ENCODE measurements at places on chromosomes 4 and X. TPM values are rescaled to one million over a fixed set of nuclear protein-coding genes. Genes with fewer than 3 reads are reported as not detected.

- DNase-seq: peak; percentile 55
Observed at GRCh38 chr4:101114936-101115372, 232.4 kb downstream of the PPP3CA start.

DNA sequence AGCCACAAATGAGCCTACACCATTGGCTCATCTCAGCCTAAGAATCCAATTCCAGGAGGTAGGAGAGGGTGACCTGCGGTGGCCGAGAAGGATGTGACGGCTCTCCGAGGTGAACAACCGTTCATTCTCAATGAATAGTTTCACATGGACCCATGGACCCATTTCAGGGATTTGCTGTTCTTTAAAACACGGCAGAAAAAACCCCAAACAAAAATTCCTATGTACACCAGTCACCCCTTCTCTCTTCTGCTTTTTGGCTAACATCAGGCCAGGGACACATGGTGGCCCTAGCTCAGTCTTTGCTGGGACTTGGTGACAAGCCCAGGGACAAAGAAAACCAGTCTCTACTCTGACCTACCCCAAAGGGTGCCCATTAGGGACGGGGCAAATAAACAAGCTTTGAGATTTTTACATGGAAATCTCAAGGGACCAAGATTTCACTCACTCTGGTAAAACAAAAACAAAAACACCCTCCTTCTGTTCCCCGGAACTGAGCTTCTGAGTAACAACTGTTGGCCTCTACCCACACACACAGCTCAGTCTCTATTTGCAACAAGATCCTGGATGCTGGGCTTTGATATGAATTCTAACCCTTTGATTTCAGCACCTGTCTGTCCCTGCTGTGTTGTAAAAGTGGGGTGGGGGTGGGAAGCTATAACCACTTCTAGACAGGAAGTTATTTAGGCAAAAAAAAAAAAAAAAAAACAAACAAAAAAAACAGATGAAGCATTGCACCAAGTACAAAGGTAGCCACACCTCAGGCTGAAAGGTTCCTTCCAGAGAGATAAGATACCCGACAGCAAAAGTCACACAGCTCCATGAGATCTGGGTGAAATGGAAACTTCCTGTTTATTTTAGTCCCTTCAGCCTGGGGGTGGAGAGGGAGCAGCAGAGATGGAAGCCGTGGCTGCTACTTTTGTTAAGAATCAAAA, 49.0 kb downstream of the DDX3X start:
- peak; percentile 38 for DNase-seq

DNA sequence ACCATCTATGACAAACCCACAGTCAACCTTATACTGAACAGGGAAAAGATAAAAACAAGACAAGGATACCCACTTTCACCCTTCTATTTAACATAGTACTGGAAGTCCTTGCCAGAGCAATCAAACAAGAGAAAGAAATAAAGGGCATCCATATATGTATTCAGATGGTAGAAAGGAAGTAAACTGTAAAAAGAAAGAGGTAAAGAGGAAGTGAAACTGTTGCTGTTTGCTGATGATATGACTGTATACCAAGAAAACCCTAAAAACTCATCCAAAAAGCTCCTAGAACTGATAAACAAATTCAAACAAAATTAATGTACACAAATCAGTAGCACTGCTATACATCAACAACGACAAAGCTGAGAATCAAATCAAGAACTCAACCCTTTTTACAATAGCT, 538.7 kb upstream of the PABPC4L start:
- no peak for DNase-seq

DNA sequence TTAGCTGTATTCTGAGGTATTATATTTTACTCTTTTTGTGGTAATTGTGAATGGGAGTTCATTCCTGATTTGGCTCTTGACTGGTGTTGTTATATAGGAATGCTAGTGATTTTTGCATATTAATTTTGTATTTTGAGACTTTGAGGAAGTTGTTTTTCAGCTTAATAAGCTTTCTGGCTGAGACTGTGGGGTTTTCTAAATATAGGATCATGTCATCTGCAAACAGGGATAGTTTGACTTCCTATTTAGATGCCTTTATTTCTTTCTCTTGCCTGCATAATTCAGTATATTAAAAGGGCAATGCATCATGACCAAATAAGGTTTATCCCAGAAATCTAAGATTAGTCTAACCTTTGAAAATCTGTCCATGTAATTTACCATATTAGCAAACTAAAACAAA, 44.7 kb upstream of the EPGN start:
- DNase-seq: no peak

DNA sequence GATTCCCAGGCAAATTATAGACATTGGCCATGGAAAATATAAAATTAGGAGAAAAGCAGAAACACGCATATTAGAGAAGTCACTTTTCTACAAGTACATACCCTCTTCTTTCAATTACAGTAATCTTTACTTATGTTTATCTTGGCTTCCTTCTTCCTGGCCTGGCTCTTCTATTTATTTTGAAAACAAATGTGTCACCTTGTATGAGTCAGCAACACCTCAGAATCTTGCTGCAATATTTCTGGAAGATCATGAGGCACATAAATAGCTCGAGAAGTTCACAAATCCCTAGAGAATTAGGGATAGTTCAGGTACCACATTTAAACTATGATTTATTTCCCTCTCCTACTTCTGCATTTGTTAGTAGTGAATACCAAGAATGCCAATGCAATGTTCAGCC, 124.6 kb downstream of the ANOS1 start:
- peak; percentile 57 for DNase-seq

DNA sequence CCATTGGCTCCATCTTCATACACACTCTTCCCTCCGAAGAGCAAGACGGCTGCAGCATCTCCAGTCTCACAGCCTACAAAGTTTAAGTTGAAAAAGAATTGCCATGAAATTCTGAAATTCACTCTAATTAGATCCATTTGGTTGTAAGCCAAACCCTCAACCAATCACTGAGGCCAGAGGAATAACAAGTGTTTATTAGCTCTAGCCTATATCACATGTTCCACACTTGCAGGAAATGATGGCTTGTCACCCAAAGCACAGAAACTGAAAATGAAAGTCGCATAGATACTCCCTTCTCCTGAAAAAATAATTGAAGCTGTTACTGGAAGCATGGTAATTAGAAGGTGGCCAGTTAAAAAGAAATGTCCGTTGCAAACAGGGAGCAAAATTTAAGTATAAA, 1071.8 kb downstream of the CCSER1 start:
- peak; percentile 72 for DNase-seq

GRCh38 chrX:84747516-84747915, 245.3 kb upstream of the HDX start:
- no peak for DNase-seq

- DNase-seq: no peak
Observed at GRCh38 chr4:99826016-99826415, 9.4 kb downstream of the DAPP1 start.

DNA sequence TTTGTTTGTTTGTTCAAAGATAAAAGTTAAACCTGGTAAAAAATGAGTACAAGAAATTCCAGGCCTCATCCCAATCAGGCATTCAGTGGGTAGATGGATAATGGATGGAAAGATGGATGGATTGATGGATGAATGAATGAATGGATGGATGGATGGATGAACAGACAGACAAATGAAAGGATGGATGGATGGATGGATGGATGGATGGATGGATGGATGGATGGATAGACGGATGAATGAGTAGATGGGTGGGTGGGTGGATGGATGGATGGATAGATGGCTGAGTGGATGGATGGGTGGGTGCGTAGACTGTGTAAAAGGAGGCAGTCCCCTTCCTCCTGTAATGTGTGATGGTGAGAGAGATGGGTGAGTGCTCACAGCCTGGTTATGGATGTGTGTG, 206.7 kb downstream of the FRMPD4 start:
- DNase-seq: no peak

DNA sequence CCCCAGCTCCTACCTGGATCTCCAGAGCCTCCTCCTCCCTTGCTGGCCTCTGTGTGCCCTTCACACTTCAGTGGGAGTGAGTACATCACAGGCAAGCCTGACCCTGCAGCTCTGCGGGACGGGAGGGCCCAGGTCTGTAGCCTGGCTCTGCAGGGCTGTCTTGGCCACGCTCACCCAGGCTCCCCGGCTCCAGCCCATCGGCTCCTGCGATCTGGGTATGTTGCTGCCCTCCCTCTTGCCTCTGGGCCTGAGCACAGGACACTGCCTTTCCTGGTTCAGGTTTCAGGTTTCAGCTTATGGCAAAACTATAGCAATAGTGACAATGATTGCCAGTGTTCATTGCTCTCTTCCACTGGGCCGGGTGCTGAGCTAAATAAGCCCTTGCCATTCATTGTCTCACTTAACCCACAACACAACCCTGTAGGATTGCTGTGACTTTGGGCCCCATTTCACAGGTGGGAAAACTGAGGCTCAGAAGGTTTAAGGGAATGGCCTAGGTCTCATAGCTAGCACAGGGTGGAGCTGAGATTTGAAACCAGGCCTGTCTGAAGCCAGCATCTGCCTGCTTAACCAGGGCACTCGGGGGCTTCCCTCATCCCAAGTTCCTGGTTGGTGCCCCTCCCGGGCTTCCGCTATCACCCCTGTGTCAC, 44.6 kb upstream of the SORCS2 start:
- DNase-seq: no peak

DNA sequence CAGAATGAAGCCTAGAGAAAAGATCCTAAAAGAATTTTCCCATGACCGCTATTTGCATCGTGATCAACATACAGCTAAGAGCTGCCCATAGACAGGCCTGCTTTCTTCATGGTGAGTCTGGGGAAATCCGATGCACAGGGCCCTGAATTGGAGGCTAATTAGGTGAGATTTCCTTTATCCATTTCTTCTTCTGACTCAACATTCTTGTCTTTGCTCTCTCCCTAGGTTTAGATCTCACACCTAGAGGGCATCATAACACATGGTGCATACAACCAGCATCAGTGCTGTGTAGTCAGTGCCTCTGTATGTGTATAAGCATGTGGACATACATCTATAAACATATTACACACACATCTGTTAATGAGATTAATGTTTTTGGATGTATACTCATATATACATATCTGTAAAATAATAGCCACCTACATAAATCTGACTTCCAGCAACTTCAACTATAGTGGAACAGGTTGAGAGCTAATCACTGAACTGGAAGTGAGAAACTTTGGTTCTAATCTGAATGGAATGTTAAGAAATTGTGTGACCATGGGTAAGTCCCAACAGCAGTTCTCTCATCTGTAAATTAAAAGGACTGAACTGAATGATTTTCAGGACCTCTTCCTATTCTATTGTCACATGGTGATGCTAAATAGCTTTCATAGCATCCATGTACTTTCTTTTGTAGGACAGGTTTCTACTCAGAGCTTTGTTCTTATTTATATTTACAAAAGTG, 17.5 kb downstream of the GATB start:
- DNase-seq: no peak

The RPA4 gene
- total RNA-seq: not detected

All from A172 (cell line).